ENCODE measurements at places on chromosomes 2 and 18.

GRCh38 chr18:80188643-80189530 is 58.4 kb downstream of the PARD6G start:
- DNase-seq, result no peak

- DNase-seq, result no peak
Measured at GRCh38 chr2:23425885-23426262, 40.9 kb downstream of the KLHL29 start.

- DNase-seq, result peak; percentile 22
Measured at GRCh38 chr2:58428096-58429013, 187.2 kb upstream of the FANCL start.

- DNase-seq, result no peak
Measured at GRCh38 chr2:238695538-238695937, 152.3 kb upstream of the TWIST2 start.

Measured in AG08396 (cell line).